ENCODE measurements at places on chromosomes 2 and 18.

GRCh38 chr2:137813176-137813575 lies 151.1 kb upstream of the HNMT start:
- no peak for DNase-seq

DNA sequence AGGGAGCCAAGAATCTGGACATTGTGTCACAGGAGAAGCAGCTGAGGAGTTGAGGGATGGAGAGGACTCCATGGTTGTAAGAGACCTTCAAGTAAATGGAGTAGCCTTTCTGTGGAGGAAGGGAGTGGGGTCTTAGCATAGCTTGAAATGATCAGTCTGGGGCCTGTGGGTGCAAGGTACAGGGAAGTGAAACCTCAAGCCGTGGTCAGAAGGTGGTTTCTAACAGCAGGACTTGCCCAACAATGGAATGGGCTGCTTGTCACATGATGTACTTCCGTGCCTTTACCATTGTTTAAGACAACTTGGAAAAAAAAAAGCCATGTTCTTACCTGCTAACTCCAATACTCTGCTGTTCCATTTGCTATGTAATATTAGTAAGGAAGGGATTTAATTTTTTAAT lies 140.7 kb downstream of the LDLRAD4 start:
- DNase-seq = no peak

DNA sequence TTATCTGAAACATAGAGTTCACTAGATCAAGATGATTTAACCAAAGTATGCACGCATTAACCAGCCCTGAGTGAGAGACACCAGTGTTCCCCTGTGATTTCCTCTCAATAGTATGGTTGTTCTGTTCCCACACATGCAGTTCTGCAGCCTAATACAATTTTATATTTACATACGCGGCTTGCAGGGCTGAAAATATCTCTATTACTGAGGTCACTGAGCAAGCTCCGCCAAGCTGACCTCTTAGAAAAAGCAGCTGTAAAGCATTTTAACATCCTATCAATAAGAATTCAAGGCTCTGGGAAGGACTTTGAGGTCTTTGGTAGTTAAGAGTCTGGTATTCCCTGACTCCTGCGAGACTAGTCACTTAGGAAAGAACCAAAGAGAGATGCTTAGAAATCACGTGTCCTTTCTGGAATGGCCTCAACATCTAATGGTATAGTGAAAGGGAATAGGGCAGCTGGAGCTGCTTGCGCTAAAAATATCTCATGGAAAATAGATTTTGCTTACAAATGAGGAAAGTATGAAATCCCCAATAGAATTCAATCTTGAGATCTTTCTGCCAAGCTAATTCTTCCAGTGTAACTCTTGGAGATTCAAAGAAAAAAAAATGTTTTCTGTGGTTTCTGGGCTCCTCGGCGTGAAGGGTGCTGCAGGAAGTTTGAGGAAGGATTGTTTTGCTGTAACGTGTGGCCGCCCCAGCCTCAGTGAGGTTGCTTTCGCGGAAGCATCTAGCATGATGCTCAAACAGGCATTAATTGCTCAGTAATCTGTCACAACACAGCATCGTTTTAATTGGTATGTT lies 59.2 kb downstream of the DOCK10 start:
- DNase-seq = peak; percentile 57

- DNase-seq = no peak
These were observed 60.1 kb upstream of the GLI2 start for GRCh38 chr2:120675460-120676130.

DNA sequence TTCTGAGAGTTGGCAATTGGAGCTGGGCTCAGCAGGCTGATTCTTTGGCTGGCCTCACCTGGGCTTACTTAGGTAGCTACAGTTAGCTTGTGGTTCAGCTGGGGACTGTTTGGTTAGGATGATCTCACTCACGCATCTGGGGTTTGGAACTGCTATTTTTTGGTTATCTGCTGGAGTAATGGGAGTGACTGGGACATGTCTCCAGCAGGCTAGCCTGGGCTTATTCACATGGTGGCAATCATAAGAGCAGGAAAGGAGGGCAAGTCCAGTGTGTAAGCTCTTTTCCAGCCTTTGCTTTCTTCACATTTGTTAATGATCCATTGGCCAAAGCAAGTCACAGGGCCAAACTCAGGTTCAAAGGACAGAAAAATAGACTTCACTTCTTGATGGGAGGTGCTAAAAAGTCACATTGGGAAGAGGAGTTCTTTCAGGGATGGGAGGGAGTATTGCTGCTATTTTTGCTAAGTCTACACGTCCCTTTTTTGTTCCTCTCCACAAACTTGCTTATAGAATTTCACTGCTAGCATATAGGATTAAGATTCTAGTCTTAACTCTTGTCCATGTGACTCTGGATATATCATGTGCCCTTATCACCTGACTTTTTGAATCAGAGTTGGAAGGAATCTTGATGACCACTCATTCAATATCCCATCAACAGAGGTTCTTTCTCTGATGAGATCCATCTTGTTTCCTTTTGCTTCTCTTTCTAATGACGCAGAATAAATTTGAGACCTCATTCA lies 174.0 kb downstream of the ZFP36L2 start:
- no peak for DNase-seq

- no peak for DNase-seq
These were observed 75.3 kb upstream of the SIX3 start for GRCh38 chr2:44866152-44866551.

GRCh38 chr2:19580264-19580663 lies 221.8 kb upstream of the OSR1 start:
- DNase-seq = no peak

DNA sequence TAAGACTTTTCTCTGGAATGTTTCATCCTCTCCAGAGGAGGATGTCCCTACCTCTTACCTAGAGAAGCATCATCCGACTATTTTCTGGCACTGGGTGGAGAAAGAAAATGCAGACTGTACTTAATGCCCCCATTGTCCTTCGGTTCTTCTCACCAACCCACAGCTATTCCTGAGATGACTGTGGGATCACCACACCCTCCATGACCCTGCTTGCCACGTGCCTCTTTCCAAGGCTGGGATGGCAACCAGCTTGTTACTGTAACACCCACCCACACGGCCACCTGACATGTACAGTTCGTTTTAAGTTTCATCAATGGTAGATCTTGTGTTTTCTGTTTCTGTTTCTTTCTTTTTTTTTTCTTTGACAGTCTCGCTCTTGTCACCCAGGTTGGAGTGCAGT lies 365.2 kb downstream of the FBXO15 start:
- no peak for DNase-seq

DNA sequence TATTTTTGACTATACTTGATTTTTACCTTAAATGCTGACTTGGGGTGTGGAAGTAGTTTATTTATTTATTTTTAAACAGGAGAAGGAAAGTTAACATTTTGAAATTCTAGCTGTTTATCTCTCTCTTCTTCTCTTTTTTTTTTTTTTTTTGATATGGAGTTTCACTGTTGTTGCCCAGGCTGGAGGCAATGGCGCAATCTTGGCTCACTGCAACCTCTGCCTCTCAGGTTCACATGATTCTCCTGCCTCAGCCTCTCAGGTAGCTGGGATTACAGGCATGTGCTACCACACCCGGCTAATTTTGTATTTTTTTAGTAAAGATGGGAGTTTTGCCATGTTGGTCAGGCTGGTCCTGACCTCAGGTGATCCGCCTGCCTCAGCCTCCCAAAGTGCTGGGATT lies 11.1 kb downstream of the WDR43 start:
- no peak for DNase-seq

- DNase-seq = peak; percentile 67
These were observed 1.7 kb downstream of the MAP2 start for GRCh38 chr2:209425471-209426071.

- no peak for DNase-seq
These were observed 169.4 kb downstream of the FSHR start for GRCh38 chr2:48984922-48985321.

GRCh38 chr2:241073166-241074064 lies 28.7 kb downstream of the MTERF4 start:
- no peak for DNase-seq

DNA sequence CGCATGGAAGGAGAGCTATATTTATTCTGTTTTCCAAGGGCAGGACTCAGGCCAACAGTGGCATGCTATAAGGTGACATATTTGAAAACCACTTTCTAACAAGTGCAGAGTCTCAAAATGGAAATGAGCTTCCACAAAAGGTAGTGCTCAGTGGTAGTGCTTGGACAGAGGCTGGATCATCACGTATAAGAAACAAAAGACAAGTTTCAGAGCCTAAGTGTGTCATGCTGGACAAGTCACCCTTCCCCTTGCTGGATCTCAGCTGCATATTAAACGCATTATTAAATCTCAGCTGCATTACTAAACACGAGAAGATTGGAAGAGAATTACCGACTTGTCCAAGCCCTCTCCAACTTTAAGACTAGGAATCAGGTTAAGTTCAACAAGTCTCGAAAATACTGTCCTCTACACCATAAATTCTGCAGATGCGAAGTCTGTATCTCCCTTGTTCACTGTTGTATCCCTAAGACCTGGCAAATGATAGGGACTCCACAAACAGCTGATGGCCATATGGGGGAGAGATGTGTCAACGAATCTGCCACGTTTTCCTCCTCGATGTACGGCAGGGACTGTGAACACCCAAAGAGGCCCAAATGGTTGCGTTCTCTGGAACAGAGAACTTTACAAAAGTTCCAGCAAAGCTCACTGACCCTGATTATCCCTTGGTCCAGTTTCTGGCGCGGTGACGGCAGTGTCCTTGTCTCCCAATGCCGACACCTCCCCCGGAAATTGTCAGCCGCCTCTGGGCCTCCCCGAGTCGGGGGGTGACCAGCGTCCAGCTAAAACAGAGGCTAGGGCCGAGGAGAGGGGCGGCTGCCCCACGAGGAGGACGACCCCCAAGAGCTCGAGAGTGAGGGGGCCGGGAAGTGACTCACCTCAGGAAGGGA lies 611 bp downstream of the NOL10 start:
- DNase-seq = no peak

DNA sequence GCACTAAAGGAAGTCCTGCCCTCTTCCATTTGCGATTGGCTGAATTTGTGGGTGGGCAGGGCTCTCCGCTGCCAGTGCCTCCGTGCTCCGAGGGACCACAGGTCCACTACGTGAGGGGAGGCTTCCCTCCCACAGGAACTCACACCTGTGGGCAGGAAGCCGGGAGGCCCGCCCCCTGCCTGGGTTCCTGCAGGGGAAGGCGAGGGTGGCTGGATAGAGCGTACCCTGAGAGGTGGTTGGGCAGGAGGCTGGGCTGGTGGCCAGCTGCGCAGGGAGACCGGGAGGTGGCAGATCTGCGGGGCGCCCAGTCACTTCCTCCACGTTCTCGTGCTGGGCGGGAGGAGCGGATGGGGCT lies 47.0 kb upstream of the PTH2R start:
- DNase-seq = no peak

- DNase-seq = no peak
These were observed 44.5 kb downstream of the MYL12B start for GRCh38 chr18:3306391-3306790.

DNA sequence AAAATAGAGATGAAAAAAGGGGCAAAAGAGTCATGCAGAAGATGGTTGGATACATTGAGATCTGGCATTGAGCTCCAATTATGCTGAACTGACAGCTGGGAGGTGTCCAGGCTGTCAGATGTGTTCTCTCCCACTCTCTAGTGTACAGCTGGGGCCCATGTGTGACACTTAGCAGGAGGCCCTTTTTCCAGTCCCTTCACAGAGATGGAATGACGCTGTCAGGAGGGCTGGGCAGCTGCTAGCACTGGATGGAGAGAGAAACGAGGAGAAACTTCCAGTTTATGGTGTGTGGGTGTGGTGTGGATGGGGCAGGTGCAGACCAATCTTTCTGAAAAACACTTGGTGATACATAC lies 437.7 kb upstream of the HS6ST1 start:
- DNase-seq = no peak

DNA sequence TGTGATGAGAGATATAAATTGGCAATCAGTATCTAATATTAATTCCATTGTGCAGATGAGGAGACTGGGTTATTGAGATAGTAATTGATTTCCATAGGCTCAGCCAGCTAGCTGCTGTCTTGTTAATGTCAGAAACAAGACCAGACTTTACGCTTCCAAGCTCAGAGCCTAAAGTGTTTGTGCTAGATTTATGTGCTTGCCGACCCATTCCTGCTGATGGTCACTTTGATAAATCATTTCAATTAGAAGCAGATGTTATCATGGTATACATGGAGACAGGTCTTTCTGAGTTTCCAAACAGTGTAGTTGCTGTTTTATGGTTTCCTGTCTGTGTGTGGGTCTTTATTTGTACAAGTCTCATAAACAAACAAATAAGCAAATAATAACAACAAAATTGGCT lies 92.8 kb downstream of the AQP4 start:
- no peak for DNase-seq

DNA sequence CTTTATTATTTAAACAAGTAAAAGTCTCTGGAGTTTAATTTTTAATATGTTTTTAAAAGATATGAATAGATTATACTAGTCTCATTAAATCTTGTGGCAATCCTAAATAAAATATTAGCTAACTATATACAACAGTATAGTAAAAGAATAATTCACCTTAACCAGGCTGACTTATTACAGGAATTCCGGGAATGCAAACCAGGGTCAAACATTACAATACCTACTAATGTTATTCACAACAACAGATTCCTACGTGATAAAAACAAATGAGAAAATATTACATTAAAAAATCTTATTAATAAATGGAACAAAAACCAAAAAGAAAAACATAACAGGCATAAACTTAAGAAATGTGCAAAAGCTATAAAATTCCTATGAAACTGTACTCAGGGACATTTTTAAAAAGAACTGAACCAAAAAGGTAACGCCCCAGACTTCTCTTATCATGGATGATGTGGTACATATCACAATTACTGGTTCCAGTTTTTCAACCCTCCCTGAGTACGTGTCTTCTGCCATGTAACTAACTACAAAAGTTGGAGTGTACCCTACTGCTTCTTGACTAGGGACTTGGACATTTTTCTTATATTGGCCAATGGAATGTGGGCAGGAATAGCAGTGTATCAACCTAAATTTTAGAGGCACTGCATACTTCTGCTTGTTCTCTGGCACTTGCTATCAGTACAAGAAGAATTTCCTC lies 20.2 kb downstream of the TTC21B start:
- no peak for DNase-seq

- peak; percentile 38 for DNase-seq
These were observed 11.3 kb upstream of the PPP3R1 start for GRCh38 chr2:68263632-68264031.

DNA sequence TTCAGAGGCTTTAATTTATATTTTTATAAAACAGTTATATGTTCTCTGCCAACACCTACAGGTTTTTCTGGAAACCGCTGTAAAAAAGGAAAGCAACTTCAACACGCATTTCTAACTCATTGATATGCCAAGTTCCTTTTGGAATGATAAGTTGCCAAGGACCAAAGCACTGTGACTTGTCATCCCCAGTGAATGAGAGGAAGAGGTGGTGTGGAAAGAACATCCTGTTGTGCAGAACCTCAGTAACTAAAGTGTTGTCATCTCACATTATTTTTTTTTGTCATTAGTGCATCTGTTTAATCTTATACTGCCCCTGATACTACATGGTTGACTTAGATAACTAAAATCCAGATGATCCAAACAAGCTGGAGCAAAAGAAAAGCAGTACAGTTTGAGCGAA lies 96.0 kb upstream of the NEUROD1 start:
- no peak for DNase-seq

GRCh38 chr18:62963507-62963906 lies 248.2 kb downstream of the PHLPP1 start:
- no peak for DNase-seq
